ENCODE measurements at places on chromosomes 5 and 9.
A peak's percentile ranks its signal among the peaks of the same experiment; 100 is the strongest.

- no peak for DNase-seq
Observed at GRCh38 chr9:14529054-14529453, 164.2 kb downstream of the ZDHHC21 start.

- no peak for DNase-seq
Observed at GRCh38 chr5:155082401-155082800, 68.8 kb downstream of the KIF4B start.

DNA sequence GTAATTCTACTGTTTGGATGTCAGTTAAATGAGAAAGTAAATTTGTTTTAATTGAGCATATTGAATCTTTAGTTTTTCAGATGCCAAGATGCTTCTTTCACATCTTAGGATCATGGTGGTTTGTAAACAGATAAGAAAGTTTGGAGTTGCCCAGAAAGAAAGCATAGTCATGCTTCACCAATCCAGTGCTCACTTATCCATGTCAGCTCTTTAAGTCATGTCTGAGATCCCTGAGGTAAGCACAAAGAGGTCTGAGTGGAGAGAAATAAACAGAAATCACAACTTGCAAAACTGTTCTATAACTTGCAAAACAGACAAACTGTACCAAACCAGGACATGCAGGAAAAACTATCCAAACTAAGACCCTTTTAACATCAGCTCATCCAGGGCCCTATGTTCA is 87.7 kb downstream of the OSTF1 start:
- no peak for DNase-seq

DNA sequence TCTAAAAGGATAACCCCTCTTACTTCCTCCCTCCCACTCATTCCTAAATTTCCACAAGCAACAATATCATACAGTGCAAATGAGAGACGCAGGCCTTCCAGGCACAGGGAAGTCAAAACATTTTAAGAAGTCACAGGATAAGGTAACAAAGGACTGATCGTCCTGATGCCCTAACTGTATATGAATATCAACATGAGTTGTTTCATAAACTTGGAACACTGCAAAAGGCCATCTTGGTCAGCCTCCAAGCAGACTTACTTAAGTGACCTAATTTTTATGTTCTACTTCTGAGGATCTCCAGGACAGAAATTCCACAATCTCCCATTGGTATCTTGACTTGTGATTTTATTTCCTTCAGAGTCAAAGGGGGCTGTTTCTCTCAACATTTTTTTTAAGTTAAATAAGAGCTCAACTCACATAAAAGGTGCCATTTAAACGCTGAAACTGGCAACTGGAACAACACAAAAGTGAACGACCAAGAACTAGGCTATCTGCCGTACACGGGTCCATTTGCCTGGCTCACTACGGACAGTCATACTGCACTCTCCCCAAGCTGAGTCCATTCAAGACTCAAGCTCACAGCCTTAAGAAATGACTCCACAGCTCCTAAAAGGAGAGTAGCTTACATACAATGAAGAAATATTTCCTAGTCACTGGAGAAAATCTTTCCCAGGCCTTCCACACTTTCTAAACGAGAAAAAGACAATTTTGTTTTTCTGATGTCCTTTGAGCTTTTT is 71.3 kb downstream of the LHFPL2 start:
- no peak for DNase-seq

DNA sequence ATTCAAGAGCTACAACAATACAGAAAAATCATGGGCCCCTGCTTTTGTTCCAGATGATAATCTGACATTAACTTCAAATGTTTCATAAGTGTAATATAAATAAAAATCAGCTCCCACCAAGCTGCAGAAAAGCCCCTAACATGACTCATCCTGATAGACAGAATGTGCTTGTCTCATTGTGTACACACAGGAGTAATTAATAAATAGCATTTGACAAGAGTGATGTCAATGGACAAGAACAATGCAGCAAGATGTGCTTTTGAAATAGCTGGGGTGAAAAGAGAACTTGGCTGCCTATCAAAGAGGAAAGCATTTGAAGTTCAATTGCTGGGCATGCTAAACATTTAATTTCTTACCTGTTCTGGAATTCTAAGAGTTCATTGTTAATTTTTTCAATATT is 79.2 kb downstream of the DNAH5 start:
- DNase-seq = no peak

- no peak for DNase-seq
Observed at GRCh38 chr5:140801494-140801841, 611 bp downstream of the PCDHA3 start.

- peak; percentile 43 for DNase-seq
Observed at GRCh38 chr9:104177003-104177611, 83.0 kb downstream of the SMC2 start.

DNA sequence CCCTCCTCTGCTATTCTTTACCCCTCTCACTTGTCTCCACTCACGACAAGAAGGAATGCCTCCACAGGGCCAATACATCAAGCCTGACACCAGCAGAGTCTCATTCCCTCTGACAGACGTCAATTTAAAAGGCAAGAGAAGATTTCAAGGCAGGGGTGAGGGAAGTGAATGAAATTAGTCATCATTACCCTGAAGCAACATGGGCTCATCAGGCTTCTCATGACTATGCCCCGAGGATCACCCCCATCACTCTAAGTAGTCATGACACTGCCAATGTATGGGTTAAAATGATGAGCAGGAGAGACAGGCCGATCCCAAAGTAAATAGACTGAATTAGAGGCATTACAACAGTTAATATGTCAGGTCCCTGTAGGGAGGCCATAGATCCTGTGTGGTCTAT is 504.4 kb downstream of the TLE4 start:
- no peak for DNase-seq

- no peak for DNase-seq
Observed at GRCh38 chr5:109681763-109682162, 8.0 kb upstream of the MAN2A1 start.

- no peak for DNase-seq
Observed at GRCh38 chr5:19733612-19734495, 254.1 kb downstream of the CDH18 start.

DNA sequence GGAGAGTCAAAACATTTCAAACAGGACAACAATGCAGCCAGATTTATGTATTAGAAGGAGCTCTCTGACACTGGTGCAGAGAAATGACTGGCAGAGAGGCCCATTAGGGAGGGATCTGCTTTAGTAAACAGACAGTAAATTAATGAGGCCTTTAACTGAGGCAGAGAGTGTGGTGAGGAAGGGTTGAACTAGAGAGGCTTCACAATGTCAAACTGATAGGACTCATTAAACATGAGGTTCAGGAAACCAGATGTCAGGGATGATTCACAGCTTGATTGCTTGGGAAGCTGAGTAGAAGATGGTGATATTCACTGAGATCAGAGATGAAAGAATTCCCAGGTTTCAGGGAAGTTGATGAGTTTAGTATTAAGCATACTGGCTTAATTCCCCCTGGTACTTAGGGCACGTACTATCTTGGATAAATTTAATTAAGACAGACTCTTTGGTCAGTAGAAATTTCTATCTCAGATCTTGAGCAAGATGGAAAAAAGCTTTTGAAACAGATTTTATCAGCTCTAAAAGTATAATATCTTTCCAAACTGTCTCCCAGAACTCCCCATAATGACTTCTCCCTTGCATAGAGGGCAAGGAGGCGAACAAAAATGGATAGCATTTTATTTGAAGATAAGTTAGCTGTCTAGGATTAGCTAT is 8.6 kb upstream of the MUSK start:
- no peak for DNase-seq

DNA sequence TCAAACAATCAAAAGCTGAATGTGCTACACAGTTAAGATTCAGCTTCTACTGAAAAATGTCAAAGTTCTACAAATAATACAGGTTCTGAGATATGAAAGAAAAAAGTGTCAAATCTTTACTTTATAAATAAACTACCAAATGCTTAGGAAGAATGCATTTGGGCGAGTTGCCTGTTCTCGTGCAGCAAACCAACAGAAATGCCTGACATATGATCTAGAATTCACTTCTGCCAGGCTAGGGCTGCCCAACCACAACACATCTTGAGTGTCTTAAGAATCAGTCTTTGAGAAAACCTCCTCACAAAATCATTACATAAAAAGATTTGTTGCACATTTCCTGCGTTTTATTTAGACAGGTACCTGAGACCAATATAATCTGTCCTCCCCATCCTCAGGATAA is 42.2 kb downstream of the ANKH start:
- no peak for DNase-seq

DNA sequence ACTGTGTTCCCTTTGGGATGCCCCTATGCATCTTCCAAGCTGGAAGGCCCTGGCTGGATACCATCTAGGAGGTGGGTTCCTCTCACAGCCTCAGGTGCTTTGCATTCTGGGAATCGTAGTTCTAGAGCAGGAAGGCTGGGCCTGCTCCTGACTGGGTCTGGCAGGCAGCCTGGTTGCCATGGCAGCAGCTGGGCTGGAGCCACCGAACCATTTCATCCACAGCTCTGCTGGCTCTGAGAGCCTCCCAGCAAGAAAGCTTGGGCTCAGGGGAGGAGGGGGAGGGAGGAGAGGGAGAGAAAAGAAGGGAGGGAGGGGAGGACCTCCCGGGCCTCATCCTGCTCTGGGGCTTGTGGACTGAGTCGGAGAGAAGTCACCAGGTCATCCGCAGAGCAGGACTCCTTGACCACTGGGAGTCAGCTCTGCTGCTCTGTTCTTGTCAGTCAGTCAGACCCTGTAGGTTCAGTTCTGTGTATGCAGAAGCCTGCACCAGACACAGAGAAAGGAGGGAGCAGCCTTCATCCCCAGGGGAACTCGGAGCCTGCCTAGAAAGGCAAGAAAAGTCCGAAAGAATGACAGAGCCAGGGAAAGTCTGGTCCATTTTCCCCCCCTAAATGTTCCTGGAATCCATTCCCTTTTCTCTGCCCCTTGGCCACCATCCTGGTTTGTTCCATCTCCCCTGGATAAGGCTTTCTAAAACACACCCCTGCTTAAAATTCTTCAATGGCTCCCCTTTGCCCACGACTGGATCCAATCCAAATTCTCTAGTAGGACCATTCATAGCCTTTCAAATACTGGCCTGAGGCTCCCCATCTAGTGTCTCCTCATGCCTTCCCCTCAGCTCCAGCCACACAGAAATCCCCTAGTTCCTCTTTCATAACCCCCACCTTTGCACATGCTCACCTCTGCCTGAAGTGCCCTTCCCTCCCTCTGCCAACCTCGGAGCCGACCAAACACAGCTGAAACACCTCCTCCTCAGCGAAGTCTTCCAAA is 65.4 kb upstream of the ARAP3 start:
- no peak for DNase-seq

- no peak for DNase-seq
Observed at GRCh38 chr9:114522286-114522685, 17.0 kb upstream of the WHRN start.

DNA sequence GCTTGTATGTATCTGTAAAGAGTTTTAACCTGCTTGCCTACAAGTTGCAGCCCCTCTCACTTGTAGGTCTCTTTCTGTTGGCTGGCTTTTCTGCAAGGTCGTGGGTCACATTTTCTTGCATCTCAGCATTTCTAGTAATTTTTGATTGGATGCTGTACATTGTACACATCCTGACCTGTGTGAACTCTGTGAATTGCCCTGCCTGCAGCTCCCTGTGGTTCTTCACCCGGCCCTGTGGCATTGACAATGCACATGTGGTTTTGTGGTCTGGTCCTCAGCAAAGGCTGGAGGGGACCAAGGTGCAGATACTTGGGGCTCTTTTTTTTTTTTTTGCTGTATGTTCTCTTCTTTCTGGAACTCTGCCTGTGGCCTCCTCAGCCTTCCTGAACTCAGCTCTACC is 53.6 kb downstream of the WNK2 start:
- no peak for DNase-seq

GRCh38 chr9:122349201-122349600 is 21.6 kb upstream of the PTGS1 start:
- no peak for DNase-seq

DNA sequence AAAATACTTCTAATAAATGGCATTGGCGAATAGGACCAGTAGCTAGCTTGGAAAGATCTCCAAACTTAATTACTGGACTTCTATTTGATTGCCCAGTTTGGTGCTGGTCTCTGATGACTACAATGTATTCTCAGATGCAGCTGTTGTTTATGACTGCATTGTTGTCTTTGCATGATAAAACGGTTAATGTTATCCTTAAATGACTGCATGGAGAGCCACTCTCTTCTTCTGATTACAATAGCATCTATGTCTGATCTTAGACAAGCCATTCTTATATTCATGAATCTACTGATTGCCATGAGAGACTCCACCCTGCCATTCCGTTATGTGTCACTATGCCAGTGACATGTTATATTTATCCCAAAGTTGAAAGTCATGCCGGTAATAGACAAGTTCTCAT is 42.9 kb upstream of the ERBIN start:
- DNase-seq = no peak

DNA sequence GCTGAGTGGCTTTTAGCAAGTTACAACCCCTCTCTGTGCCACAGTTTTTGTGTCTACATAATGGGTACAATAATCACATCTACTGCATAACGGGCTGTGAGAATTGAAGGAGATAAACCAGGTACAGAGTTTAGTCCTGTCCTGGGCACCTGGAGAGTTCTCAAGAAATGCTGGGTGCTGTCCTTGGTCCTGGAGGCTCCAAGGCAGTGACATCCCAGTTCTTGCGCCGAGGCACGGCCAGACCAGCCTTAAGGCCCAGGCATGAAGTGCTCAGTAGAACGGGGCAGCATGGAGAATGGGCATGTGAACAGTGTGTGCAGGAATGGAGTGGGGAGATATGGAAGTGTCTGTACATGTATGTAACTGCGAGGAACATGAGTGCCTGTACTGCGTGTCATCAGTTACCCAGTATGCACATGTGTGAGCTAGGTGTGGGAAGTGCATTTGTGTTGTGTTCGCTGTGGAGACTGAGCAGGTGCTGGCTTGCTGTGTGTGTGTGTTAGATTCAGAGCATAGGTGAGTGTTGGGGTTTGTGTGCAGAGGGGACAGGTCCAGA is 6.3 kb upstream of the UNC5A start:
- peak; percentile 40 for DNase-seq

GRCh38 chr5:107147589-107147988 is 523.1 kb downstream of the EFNA5 start:
- DNase-seq = no peak

DNA sequence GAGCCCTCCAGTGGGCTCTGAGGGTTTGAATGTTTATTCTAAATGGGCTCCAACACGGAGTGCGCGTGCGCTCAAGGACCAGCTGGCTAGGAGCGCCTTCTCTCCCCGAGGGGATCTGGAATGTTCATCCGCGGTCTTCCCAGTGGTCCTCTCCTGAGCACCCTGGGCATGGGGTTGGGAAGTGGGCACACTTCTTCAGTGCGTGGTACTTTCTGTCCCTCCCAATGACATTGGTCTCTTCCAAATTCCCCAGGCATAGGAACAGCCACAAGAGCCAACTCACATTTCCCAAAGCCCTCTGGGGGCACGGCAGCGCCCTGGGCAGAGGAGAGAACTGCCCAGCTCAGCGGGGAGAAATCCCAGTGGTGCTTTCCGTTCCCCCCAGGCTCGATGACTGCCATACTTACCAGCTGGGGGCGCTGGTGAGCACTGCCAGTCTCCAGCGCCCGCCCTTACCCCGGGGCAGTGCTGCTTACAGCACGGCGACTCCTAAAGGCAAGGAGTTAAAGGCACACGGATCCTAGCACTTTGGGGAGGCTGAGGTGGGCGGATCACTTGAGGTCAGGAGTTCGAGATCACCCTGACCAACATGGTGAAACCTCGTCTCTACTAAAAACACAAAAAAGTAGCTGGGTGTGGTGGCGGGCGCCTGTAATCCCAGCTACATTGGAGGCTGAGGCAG is 29.9 kb upstream of the OBP2B start:
- peak; percentile 6 for DNase-seq

- DNase-seq = no peak
Observed at GRCh38 chr5:105907016-105907415, 1763.7 kb downstream of the EFNA5 start.
